Bone marrow (tissue), 2 donors: ENCODE measurements at places on chromosomes 11 and 22.

DNA sequence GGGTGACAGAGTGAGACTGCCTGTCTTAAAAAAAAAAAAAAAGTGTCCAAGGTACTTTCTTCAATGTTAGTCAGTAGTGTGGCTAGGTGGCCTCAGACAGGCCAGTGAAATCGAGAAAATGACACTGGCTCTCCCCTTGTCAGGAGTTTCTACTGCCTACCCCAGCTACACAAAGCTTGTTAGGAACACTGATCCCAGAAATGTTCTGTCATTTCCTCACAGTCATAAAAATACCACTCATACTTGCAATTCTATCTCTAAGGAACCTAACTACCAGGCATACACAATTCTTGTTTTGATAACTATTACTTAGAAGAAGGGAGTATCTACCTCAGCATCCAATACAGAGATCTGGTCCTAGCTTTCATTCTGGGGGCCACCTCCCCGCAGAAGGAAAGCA is 31.3 kb downstream of the ATP6V1E1 start:
- no peak for DNase-seq

- no peak for DNase-seq
These were observed 8.7 kb downstream of the SNRPD3 start for GRCh38 chr22:24564376-24565058.

GRCh38 chr11:75150879-75151278 is at the start of gene SLCO2B1:
SLCO2B1 (plus strand) TSS chr11:75151107; CDS start chr11:75151382, 275 bp downstream.
- no peak for DNase-seq

- DNase-seq: peak; percentile 26
These were observed 36.7 kb downstream of the PPFIA1 start for GRCh38 chr11:70307176-70307575.

DNA sequence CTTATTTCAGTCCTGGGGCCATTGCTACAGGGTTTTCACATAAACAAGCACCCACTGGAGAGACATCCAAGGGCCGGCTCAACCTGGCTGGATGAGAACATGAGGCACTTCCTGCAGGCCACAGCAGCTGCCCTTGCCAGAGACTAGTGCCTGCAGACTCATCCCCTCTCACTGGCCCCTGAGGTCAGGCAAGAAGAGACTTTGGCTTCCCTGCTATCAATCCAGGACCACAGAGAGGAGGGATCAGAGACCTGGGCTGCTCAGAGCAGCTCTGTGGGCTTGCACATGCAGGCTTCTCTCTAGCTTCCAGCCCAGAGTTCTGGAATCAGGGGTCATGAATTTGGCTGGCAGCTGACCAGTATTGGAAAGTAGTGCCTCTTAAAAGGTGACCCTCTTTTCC is 79.5 kb downstream of the CABIN1 start:
- DNase-seq: no peak

GRCh38 chr22:45202333-45203149 is 38.2 kb downstream of the KIAA0930 start:
- DNase-seq: no peak

- DNase-seq: no peak
These were observed 143.0 kb downstream of the APIP start for GRCh38 chr11:34773211-34773610.

GRCh38 chr11:67381244-67381972 is 8.0 kb upstream of the CLCF1 start:
- DNase-seq: no peak

DNA sequence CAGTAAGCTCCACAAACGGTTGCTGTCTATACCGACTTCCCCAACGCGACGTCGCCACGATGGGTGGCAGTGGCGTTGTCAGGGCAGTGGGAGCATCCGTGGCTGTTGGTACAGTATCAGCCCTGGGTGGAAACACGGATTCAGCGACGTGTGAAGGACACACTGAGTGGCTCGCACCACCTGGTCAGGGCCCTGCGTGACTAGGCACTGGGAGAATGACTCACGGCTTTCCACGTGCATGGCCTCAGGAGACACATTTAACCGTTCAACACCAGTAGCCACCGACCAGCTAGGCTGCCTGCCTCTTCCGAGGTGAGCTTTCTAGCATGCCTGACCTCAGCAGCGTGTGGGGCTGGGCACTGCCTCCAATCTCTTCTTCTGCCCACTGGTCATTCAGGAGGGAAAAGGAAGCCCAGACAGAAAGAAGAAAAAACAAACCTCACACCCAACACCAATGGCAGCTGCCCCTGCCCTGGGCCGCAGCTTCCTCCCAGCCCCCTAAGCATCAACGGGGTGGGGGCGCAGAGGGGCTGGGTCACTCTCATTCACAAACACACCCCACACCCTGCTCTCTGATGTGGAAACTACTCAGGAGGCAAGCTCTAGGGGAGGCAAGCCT is 59.0 kb downstream of the MYH9 start:
- DNase-seq: no peak

- no peak for DNase-seq
These were observed 113.4 kb downstream of the CASP12 start for GRCh38 chr11:104784684-104785460.

DNA sequence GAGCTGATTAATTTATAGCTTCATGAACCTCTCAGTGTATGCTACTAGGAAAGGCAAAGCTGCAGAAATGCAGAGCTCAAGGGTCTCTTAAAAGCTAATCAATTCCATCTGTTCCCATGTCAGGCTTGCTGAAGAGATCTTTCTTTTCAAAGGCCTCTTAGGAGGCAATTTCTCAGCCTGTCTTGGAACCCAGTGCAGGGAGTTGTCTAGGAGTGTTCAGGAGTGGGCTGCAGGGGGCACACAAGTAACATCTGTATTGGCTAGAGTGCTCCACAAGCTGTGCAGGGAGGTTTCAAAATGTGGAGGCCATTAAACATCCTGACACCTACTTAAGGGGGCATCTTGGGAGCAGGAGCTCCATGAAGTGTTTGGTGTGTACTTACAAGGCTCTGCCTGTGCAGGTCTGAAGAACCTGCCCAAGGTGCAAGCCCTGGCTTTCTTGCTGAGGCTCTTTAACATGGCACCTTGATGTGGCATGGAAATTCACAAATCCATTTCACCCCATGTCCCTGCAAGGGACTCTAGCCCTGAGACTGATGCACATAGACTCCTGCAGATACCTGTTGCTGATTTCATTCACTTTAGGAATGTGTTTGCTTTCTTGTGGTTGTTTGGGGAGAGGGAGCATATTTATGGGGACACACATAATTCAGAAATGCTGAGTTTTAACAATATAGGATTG is 134.7 kb downstream of the ME3 start:
- DNase-seq: no peak

GRCh38 chr11:83970061-83970671 is 684.0 kb upstream of the CCDC90B start:
- no peak for DNase-seq
